Suppressor macrophage treated with lipopolysaccharide for 4 hours (primary cell): ENCODE measurements at places on chromosomes 7 and 10.

DNA sequence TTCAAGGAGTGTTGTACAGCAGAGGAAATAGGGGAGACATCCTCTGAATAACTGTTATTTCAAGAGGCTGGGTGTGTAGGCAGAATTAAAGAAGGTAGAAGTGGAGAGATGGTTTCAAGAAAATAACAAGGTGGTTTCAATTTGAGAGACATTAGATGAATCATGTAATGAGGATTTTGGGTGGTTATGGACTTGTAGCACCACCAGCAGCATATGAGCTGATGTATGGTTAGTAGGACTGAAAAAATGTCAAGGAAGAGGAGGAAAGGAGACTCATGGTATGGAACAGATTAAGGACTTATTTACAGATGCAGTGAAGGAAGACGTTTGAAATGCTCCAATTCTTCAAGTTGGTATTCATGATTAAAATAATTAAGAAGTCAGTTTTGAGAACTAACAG lies 166.2 kb downstream of the EXOC4 start:
- no peak for DNase-seq

DNA sequence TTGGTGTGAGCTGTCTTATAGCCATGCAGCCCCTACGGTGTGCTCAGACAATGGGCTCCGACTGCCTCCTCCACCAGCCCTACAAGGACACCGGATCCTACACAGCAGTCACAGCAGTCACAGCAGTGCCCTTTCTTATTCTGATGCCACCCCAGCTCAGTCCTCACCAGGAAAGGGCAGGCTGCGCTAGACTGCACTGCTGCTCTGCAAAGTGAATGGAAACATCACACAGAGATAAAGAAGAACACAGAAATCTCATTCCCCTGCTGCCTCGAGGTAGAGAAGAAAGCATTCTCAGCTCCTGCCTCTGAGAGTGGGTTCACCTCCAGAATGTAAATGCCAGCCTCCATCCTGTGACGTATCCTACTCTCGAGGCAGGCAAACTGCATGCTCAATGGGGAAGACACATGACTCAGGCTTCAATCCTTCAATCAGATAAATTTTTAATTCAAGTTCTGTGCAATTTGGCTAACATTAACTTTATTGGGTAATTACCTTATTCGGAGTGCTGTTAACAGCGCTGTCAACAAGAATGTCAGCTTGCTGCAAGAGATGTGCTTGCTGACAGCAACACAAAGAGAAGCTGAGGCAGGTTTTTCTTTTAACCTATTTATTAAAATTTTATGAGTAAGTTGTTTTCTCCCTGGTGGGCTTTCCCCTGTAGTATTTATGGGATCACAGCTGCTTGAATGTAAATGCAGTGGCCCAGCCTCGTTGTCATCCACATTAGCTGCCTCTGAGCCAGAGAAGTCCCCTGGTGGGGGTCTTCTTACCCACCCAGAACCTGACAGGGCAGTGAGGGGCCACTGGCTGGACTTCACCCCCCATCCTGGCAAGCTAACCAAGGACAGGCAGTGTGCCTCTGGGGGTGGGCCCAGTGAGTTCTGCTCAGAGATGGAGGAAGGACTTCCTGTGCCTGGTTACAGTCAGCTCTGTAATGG lies 241.3 kb upstream of the KMT2E start:
- DNase-seq = no peak

GRCh38 chr10:48470893-48471805 lies 133.7 kb downstream of the ARHGAP22 start:
- no peak for DNase-seq

DNA sequence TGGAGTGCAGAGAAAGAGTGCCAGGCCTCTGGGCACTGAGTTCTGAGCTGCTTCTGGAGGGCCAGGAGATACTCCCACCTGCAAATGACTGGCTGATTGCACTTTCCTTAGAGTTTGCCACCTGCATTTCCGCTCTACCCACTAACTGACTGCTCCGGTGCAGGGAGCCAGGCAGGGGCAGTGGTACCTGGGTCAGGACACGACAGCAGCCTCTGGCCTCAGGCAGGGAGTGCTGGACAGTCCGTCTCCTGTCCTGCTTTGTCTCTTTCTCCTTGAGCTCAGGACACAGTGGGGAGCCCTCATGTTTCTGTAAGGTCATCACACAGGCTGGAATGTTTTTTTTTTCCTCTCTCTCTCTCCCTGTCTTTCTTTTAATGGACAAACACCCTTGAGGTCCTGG lies 252.0 kb downstream of the DPP6 start:
- no peak for DNase-seq

- DNase-seq = no peak
These were observed 24.6 kb downstream of the PRSS2 start for GRCh38 chr7:142795339-142795863.

- DNase-seq = peak; percentile 85
These were observed 5.3 kb downstream of the SRGN start for GRCh38 chr10:69092959-69093850.

- no peak for DNase-seq
These were observed 162.2 kb downstream of the SLIT1 start for GRCh38 chr10:97023401-97024167.

- no peak for DNase-seq
These were observed 12.2 kb downstream of the PTN start for GRCh38 chr7:137331378-137331777.

DNA sequence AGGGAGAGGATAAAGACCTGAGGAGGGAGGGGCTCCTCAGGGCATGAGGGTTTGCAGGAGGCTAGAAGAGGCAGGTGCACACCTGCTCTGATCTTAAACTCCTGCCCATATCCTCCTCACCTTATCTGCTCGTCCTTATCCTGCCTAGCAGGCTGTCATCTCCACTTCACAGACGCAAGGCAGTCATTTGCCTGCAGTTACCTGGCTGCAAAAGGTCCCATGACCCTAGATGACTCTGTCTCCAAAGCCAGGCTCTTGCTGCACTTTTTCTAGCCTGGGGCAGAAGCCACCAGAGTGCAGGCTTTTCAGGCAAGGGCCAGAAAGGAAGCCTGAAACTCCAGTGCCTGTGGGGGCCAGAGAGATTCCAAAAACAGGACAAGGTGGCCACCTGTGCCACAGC lies 1.7 kb upstream of the ZNF853 start:
- no peak for DNase-seq

GRCh38 chr7:76009672-76010600 lies 15.5 kb upstream of the TMEM120A start:
- DNase-seq = no peak

DNA sequence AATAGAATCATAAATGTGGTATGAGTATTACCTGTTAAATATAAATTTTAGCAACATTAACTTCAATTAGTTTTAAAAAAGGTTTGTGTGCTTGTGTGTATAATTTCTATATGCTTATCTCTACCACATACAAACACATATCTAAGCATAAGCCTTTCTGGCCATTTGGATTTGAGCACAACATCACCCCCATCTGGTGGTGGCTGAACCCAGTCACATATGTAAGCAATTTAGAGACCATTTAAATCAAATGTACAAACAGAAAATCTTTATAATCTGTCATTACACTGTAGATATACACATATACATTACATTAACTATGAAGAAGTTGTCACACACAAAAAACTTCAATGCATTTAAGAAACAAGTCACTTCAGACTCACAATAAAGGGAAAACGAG lies 31.7 kb downstream of the GPR22 start:
- peak; percentile 34 for DNase-seq

DNA sequence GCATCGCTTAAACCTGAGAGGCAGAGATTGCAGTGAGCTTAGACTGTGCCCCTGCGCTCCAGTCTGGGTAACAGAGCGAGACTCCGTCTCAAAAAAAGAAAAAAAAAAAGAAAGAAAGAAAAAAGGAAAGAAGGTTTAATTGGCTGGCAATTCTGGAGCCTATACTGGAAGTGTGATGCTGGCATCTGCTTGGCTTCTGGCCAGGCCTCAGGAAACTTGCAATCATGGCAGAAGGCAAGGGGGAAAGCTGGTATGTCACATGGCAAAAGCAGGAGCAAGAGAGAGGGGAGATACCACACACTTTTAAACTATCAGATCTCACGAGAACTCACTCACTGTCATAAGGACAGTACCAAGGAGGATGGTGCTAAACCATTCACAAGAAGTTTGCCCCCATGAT lies 190.0 kb downstream of the CALN1 start:
- DNase-seq = no peak
